HFFc6 (cell line): ENCODE measurements at places on chromosomes 12 and 14.

DNA sequence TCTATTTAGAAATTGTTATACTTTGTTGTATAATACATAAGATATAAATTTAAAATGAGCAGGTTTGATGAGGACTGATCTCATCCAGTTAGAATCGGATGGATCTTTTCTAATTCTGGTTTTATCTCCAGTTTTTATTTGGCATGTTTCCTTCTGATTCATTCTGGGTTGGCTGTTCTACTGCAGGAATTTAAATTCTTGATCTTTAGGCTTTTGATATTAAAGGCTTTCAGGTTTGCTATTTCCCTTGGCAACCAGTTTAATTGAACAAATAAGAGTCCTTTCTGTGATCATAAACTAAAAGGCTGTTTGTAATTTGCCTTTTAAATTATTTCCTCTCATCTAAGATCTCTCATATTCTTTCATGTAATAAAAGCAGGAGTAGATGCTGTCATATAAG is 83.4 kb downstream of the PDE6H start:
- no peak for DNase-seq

GRCh38 chr14:104993808-104994591 is 8.4 kb downstream of the CLBA1 start:
- no peak for DNase-seq

DNA sequence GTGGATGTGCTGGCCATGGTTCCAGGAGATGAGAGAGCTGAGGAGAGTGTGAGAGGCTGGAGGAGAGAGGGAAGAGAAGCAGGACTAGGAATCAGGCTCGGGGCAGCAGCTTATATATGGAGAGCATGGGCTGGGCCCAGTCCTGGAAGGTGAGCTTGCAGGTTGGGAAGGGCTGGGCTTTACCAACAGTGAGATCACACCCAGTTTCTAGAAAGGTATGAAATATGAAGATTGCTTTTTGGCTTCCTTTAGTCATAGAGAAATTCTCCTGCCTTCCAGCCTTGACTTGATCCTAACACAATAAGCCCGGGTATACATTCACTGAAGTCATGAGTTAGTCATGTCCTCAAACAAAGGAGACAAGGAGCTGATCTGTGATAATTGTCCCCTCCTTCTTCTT is at the start of gene KRT6A:
Gene KRT6A (minus strand): TSS at position 86 of the 400 bp plus-strand sequence. CDS start 69 bp downstream, at position 17.
- no peak for DNase-seq

GRCh38 chr14:31389946-31390345 is 30.4 kb downstream of the HEATR5A start:
- no peak for DNase-seq

- DNase-seq = no peak
Measured at GRCh38 chr12:2672863-2673262, 121.9 kb upstream of the FKBP4 start.

DNA sequence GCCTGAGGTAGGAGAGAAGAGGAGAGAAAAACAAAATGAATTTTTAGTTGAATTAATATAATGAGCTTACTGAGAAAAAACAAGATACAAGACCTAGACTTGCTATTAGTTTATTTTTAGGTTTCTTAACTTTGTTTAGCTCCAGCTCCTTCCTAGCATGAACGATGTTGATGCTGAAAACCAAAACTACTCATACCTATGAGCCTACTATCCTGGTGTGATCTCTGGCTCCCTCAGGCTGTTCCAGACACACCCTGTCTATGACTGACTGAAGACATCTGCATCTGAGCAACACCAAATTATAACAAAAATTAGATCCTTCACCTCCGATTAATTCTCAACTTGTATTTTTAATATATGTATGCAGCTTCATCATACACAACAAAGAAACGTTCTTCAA is 190.4 kb downstream of the SLC5A8 start:
- no peak for DNase-seq

DNA sequence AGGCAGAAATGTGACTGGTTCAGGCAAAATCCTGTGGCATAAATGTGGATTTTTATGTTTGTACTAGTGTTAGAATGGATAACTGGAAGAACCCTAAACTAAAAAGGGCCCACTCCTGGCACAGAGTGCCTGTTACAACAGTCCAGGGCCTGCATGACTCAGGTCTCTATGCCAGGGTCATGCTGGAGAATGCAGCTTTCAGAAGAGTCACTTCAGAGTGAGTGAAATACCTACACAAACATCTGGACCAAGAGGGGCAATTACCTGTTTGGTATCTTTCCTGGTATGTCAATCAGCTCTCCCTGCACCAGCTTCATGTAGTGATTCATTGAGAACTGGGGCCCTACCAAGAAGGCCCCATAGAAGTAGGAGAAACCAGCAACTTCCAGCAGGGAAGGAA is 10.0 kb downstream of the EMG1 start:
- DNase-seq = no peak

DNA sequence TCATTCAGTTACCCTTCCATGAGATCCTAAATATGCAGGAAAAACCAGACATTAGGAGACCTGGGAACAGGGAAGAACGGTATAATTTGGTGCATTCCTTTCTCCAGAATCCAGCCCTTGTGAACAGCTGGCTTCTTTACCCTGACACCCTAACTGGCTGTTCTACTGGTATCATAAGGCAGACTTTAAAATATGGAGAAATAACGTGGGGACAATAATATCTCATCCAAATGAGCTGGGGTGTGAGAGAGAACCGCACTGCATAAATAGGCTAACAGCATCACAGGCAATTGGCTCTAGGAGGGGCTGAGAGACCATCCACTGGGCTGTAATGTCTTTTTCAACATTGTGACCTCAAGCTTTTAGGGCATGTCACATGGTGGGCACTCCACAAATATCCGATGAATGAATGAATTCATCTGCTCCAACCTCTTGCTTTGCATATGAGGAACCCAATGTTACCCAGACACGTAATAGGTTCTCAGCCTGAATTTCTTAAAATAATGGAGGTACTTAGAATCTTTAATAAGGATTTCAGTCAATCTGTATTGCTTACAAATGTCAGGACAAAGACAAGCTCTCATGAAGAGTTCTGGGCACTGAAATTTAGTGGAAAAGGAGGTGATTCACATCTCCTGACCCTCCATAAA is 157.9 kb downstream of the SAMD4A start:
- no peak for DNase-seq

GRCh38 chr14:21647380-21647779 is 6.3 kb upstream of the OR4E2 start:
- DNase-seq = peak; percentile 2

- peak; percentile 48 for DNase-seq
Measured at GRCh38 chr12:51082561-51083125, 753 bp downstream of the CSRNP2 start.

DNA sequence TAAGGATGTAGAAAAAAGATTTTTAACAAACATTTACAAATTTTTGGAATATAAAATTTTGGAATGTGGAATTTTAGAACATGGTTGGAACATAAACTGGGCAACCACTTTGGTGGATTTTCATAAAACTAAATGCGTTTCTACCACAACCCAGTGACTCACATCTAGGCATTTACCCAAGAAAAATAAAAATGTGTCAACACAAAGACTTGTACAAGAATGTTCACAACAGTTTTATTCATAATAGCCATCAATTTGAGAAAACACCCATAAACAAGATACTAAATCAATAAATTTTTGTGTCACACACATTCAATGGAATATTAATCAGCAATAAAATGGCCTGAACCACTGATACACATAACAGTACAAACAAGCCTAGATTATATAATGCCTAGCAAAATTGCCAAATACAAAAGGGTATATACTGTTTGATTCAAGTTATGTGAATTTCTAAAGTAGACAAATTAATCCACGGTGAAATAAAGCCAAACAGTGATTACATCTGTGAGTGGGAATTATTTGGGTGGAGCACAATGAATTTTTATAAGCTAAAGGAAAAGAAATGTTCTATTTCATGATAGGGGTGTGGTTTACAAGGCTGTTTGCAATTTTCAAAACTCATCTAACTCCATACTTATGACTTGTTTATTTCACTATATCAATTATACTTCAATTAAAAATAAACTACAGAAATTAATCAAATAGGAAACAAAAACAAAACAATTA is 415.2 kb upstream of the OR4E1 start:
- DNase-seq = no peak

DNA sequence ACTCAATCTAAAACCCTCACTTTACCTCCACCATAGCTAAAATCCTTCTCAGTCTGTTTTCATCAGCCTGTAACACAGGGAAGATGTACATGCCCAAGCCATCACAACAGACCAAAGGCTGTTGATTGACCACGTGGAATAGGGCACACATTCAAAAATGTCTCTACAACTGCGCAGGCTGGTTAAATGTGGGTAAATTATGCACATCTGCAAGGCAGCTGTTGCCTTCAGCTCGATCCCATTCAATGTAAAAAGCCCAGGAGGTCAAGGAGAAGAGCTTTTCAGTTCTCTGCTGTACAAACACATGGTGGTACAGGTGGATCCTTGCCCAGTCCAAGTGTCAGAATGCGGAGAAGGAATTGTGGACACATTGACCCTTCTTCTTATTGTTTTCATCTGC is 354.0 kb downstream of the FLRT2 start:
- DNase-seq = no peak

GRCh38 chr12:21939435-21939834 is 1.8 kb downstream of the ABCC9 start:
- no peak for DNase-seq

DNA sequence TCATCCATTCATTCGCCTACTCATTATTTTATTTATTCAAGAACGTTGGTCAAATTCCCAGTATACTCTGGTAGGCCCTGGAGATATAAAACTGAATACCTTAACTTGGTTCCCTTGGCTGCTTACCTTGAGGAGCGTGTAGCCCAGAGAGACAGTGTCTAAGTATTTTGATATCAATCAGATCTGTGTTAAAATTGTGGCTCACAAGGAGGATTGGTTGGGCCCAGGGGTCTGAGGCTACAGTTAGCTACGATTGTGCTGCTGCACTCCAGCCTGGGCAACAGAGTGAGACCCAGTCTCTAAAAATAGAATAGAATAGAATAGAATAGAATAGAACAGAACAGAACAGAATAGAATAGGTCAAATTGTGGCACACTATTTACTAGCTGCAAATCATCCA is 438.4 kb downstream of the ADAMTS20 start:
- DNase-seq = no peak

DNA sequence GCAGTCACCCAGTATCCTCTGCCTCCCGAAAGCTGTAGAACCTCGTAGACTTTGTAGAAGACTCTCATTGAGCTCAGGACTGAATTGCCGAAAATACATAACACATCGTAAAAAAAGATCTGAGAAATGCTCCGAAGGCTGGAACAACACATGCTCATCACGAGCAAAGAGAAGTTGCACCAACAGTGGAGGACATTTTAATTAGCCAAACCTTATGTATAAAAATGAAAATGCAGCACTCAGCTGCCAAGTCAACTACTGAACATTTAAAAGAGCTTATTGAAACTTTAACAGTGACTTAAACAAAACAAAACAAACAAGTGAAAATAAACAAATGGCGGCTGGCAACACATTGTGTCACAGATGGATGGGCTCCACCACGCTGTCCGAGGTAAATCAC is 519.9 kb downstream of the TMEM132D start:
- DNase-seq = no peak

GRCh38 chr12:101968770-101969169 is 91.4 kb downstream of the DRAM1 start:
- DNase-seq = no peak

DNA sequence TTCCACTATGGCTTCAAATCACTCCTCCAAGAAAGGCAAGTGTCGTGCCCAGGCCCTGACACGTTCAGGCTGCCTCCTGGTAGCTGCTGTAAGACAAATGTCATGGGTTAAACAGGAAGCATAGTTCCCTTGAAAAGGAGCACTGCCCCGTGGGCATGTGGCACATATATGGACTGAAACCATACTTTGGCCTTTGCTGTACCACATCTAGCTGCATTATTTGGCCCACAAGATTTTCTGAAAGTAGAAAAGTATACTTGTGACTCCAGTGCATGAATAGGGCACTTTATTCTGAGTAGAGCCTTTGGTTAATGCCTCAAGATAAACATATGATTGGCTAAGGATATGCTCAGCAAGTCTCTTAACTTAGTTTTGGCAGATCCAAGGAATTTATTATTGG is 218.7 kb upstream of the EGLN3 start:
- DNase-seq = no peak

- DNase-seq = no peak
Measured at GRCh38 chr12:58138424-58138823, 197.1 kb downstream of the ATP23 start.

GRCh38 chr12:89674326-89674942 is 34.2 kb downstream of the ATP2B1 start:
- DNase-seq = no peak

GRCh38 chr12:111441107-111441928 is 35.6 kb downstream of the SH2B3 start:
- no peak for DNase-seq

DNA sequence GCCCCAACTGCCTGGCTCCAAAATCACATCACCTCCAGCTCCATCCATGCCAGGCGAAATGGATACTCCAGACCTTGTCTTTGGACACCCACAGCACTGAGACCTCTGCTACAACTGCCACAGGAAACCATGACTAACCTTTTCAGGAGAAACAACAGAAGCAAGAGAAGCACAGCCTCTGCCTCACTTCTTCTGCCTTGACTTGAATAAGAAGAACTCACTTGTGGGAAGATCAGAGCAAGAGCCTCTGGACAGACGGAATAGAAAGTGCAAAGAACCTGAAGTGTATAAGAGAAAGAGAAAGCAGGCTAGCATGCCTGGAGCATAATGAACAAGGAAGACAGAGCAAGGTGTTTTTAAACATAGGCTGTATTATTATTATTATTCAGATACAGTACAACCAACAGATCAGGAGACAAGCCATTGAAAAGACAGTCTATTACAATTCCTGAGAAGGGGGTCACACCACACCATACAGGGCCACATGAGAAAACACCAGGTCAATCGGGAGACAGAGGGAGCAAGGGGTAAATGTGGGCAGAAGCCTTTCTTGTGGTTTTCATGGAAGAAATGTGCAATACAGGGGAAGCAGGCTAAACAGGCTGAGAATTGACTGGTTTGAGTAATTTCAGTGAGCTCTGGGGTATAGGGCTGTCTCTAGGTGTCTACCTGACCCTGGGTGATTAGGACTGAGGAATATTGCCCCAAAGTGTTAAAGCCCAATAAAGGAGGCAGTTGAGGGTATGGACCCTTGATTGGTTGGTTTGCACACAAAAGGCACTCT is 7.4 kb upstream of the OR10P1 start:
- DNase-seq = no peak

DNA sequence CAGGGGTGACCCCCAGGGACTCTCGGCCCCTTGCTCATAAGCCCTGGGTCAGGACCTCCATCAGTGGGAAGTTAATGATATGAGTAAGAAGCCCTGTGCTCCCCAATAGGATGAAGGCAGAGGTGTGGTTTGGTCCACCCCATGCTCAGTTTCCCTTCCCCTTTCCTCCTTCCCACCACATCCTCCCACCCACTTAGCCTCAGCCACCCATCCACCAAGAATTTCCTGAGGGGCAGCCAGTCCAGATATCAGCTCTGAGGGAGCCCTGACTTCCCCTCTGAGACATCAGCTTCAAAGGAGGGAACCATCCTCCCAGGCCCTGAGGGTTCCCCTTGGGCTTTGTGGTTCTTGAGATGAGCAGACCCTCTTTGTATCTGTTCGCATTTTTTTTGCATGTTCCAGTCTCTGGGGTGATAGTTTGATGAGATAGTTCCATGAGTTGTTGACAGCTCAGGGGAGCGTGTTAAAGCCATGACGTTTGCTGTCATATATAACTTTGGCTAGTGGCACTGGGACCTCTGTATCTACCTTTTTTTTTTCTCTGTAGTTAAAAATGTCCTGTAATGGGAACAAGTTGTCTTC is 71.2 kb downstream of the LGMN start:
- no peak for DNase-seq

- DNase-seq = no peak
Measured at GRCh38 chr14:31026077-31026449, at the start of gene STRN3. Gene STRN3, minus strand, starts transcription at chr14:31026379. Its CDS starts 194 bp downstream, at chr14:31026185.

GRCh38 chr12:106907411-106907810 is 48.3 kb upstream of the TMEM263 start:
- DNase-seq = no peak
